Activated CD4-positive, CD25-positive, alpha-beta regulatory T cell treated with anti-CD3 and anti-CD28 coated beads, Interleukin-2, amount 50 U/mL, for 16 hours (primary cell): ENCODE measurements at places on chromosomes 5 and 9.

DNA sequence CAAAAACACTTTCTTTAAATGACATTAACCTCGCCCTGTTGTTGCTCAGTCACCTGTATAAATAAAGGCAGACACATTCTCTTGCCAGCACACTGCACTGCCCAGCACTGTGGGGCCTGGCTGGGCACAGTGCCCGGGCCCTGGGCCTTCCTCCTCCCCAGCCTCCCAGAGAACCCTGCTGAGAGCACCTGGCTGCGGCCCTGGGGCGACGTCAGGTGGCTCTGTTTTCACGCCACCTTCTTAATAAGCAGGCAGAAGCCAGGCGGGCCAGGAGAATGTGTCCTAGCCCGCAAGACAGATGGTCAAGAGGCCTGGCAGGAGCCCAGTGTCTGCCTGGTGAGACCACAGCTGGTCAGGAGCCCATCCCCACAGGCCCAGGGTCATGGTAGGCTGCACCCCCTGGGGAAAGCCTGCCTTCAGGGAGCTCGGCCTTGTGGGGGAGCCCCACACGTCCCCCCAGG lies 8.2 kb upstream of the AGPAT2 start:
- no peak for DNase-seq

DNA sequence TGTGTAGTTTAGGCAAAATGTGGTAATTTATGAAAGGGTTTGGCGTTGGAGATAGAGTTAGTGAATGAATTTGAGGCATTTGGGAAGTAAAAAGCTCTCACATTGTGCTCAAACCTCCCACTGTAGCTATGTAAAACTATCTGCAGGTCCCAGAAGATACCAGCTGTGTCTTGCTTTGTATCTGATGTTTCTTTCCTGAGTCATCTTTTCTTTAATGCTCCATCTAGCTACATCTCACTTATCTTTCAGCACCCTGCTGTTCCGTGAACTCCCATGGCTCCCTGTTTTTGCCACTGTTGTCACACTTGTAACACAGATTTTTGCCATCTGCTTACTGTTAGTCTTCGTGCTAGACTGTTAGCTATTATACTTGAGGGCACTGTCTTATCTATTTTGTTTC lies 253.1 kb downstream of the NPR3 start:
- DNase-seq = no peak

DNA sequence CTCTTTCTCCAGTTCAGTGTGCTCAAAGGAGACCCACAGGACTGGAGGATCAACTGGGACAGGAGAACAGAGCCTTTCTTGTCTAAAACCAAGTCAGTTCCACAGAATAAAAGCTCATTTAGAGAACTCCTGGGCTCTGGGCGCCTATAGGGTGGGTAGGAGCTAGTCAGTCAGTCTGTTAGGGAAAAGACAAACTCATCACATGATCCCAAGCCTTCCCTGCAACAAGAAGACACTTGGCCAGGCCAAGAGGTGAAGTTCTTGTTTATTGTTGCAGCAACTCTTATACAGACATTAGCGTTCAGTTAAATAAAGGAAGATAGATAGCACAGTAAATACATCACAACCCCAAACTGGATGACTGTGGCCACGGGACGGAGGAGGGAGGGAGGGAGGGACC lies 102.3 kb downstream of the ENTREP1 start:
- DNase-seq = no peak

- no peak for DNase-seq
Observed at GRCh38 chr9:127131871-127132270, 9.4 kb upstream of the ANGPTL2 start.

DNA sequence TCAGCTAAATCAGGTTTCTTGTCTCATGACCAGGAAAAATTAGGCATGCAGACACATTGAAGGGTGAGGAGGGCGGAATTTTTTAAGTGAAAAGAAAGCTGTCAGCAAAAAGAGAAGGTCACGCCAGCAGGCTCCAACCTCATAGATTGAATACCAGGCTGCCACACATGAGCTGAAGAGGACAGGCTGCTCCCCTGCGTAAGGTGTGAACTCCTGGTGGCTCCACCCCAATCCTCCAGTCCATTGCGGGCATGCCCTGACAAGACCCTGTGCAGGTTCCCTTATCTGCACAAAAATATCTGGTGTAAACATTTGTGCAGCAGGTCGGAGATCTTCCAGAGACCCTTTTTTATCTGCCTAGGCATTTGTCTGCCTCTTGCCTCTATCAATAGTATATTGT lies 22.9 kb upstream of the TEX10 start:
- no peak for DNase-seq

DNA sequence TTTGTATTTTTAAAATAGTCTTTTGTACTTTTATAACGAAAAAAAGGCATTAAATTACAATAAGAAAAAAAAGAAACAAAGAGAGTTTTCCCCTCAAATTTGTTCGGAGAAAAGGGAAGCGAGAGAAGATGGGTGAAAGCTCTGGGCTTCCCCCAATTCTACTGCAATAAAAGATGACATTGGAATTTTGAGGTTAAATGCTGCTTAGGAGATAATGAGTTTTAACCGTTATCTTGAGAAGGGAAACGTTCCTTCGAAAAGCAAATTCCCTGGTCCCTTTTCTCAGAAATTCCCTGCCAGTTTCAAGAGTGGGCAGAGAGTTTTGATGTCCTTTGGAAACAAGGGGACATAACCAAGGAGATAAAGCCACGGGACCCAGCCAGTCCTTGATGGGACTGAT lies 18.4 kb upstream of the ERGIC1 start:
- no peak for DNase-seq
